Hepatocyte (in vitro differentiated cells): ENCODE measurements at places on chromosomes 3 and 15.

DNA sequence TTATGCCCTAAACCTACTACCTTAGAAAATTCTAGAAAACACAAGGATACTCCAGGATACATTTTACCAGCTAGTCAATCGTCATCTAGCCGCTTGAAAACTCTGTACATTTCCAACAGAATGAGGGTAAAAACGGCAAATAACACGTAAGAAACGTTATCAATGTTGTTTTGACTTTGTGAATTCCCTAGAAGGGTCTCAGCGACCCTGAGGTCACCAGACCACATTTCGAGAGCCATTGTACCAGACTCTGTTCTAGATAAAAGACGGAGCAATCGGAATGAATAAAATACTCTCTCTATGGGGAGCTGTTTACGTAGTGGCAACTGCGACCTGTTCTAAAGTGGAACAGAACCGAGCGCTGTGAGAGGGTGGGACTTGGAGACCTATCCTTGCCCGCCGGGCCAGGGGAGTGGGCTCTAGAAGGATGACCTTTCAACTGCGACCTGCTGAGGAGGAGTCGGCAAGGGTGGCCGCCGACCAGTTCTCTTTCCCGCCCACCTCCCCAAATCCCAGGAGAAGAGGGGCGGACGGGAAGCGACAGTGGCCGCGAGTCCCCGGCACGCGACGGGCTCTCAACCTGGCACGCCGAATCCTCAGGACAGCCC is 778 bp upstream of the AP4E1 start:
- DNase-seq, result peak; percentile 51

GRCh38 chr3:195760345-195761122 is 39.8 kb downstream of the MUC20 start:
- no peak for DNase-seq

DNA sequence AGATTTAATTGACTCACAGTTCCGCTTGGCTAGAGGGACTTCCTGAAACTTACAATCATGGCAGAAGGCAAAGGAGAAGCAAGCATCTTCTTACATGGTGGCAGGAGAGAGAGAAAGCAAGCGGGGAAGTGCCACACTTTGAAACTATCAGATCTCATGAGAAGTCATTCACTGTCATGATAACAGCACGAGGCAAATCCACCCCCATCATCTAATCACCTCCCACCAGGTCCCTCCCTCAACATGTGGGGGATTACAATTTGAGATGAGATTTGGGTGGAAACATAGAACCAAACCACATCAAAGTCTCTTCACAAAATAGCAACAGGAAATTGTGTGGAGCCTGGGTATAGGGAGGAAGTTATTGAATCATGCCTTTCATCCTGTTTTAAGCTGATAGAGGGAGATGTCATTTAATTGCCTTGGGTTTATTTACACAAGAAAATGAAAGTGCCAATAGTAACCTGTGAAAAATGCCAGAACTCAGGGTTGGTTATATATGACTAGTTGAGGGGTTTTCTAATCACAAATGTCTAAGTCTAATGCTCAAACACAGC is 624.8 kb upstream of the LMCD1 start:
- DNase-seq, result no peak

- peak; percentile 39 for DNase-seq
These were observed 71.5 kb downstream of the FOXP1 start for GRCh38 chr3:71512000-71512399.

- DNase-seq, result no peak
These were observed 815 bp upstream of the ZNF280D start for GRCh38 chr15:56734013-56734635.
